ENCODE measurements at places on chromosomes 4 and X.

GRCh38 chr4:1874201-1874600, 3.0 kb downstream of the NSD2 start:
- DNase-seq, result no peak

DNA sequence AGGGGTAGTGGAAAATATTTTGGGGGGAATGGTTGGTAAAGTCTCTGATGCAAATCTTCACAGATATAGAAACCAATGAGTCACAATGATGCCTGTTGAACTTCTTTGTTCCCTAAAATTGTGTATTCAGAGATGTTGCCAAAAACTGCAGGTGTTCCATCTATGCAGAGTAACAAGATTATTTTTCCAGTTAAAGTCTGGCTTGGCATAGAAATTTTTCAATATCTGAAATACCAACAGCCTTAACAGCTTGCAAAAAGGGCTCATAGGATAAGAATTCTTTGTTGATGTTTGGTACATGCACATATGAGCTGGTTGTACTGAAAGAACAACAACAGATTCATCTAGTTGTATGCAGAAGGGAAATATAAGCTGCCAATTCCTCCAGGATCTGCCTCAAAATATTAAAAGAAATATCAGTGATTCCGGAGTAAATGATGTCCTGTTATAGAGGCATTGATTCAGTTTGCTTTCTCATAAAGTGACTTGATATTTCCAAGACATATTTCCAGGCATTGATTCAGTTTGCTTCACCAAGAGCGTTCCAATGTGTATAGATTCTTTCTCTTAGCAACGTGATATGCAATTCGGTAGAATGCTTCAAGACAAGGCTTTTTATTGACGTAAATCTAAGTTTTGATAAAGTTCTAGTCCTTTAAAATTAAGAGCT, 564.4 kb downstream of the TMA16 start:
- no peak for DNase-seq

DNA sequence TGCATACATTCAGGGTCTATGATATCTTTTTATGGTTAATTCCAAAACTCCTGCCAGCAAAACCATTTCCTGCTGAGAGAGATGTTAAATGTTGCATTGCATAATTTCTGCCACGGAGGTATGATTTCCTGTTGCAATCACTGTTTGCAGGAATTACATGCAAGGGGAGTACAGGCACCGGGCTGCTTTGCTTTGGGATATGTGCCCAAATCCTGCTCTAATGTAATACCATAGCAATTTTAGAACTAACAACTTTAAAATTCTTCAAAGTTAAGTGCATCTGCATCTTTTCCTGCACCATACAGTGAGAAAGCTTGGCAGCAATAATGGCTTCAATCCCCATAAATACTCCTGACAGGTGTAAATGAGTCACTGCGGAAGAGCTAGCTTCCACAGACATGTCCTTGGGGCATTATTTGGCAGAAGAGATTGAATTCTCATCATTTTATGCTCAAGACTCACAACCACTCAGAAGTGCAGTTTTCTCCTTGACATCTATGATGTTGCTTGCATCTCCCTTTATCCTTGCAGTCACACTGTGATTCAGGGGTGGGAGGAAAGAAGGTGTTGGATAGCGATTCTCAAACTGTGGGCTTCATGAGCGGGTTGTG, 29.6 kb downstream of the TRIM2 start:
- peak; percentile 93 for DNase-seq

- no peak for DNase-seq
Measured at GRCh38 chrX:12469296-12469695, 321.9 kb upstream of the PRPS2 start.

DNA sequence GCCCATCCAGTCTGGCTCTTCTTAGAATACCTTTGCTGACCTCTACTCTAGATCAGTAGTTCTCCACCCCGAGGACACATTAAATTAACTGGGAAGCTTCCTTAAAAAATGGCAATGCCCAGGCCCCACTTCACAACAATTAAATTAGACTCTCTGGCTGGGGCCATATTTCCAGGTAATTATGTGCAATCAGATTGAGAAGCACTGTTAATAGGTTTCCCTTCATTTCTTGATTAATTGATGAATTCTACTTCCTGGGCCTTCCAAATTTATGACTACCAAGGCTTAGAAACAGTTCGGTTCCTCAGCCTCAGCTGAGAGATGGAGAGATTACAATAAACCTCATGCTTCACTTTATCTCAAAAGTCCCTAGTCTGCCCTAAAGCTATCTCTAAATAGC, 71.7 kb upstream of the LIMCH1 start:
- DNase-seq, result no peak

- no peak for DNase-seq
Measured at GRCh38 chrX:150833454-150834056, 64.9 kb downstream of the CD99L2 start.

DNA sequence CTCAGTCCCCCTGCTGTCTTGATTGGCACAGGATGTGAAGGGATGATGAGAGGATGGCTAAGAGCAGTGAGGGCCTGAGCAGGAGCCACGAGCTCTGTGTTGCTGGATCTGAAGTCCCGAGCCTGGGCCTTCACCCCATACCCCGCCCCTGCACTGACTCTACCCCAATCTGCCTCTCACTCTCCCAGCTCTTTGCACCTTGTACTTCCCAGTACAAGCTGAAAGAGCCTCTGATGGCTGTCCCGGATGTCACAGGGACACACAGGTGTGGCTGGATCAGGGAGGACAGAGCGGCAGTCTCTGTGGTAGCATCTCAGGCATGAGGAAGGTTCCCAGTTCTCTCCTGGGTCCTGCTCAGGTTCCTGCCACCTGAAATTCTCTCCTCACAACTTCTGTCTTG, 103.6 kb downstream of the CHIC2 start:
- DNase-seq, result no peak

- peak; percentile 52 for DNase-seq
Measured at GRCh38 chr4:166435449-166435848, 562.4 kb downstream of the TLL1 start.

DNA sequence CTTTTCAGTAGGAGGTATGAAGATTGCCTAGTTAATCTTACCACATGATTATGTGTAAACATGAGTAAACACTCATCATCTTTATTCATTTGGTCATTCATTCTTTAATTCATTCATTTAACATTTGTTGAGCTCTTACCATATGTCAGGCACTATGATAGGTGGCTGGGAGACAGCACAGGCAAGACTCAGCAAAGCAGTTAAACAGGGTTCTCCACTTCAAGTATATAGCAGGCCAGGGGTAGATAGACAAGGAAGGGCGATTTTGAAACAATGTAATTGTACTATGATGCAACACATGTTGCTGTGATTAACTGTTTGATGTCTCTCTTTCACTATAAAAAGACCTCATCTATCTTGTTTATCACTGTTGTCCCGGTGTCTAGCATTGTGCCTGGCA, 84.3 kb upstream of the GPR101 start:
- DNase-seq, result no peak

DNA sequence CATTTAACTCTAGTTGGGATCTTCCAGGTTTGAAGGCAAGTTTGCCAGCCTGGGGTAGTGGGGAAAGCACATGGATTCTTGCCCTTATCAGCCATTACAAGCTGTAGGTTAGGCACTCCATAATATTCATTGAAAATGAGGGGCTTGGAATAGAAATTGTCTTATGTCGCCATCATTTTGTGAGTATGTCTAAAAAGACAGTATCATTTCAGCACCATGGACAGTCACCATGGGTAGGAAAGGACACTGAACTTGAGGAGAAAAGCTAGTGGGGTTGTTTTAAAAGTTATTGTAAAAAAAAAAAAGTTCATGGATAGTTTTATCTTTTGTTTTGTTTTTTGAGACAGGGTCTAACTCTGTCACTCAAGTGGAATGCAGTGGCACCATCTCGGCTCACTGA, 356.1 kb downstream of the HNRNPD start:
- DNase-seq, result peak; percentile 42

DNA sequence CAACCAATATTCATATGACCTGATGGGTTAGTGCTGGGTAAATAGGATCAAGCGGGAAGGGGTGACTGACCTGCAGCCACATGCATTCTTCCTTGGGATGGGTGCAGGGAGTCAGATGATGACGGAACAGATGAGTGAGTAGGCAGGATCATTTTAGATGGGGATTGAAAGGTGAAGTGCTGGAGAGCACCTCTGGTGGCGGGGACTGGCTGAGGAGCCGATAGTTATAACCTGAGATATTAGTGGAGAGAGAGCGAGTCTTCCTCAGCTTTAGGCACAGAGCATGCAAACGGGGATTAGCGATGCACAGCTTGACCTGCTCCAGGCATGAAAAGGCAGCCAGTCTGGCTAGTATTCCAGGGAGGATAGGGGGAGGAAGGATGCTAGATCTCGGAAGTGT, 99.1 kb downstream of the AFF1 start:
- DNase-seq, result no peak

- no peak for DNase-seq
Measured at GRCh38 chr4:7045961-7046921, 3.1 kb downstream of the TADA2B start.

GRCh38 chrX:40933706-40934425, 151.4 kb upstream of the USP9X start:
- peak; percentile 82 for DNase-seq

- no peak for DNase-seq
Measured at GRCh38 chrX:49117581-49117980, 6.0 kb downstream of the GPKOW start.

- no peak for DNase-seq
Measured at GRCh38 chr4:80116516-80116915, 43.5 kb upstream of the ANTXR2 start.

GRCh38 chr4:168057412-168057811, 34.9 kb upstream of the ANXA10 start:
- no peak for DNase-seq

GRCh38 chrX:71579990-71580380, 1.7 kb downstream of the GCNA start:
- DNase-seq, result no peak

GRCh38 chr4:47536966-47537365, 51.9 kb downstream of the ATP10D start:
- no peak for DNase-seq

DNA sequence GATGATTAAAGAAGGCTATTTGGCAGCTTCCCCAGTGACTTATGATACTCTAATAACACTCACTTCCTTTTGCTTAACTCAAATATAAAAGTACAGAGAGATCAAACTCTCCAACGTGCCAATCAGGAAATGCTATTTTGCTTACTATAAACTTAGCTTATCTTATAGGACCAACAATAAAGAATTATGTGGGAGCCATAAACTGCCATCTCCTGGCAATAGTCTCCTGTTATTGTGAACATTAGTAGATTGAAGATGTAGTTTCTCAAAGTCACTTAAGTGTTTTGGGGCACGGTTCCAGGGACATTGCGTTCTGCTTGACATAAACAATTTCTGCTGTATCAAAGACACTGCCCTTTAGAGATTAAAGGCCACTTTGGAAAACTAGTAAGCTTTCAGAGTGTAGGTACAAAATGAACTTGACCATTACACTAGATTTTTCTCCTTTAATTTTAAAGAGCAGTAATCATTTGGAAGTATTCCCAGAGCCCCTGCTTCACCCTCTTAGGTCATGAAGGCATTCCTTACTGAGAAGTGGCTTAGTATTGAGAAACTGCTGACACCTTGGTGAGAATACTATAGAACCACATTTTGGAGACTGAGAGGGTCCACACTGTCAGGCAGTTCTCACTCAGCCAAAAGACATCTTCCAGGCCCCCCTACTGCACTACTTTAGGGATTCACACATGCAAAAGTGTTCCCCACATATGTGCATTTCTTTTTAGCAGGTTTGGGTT, 51.9 kb downstream of the MAOA start:
- DNase-seq, result peak; percentile 19

DNA sequence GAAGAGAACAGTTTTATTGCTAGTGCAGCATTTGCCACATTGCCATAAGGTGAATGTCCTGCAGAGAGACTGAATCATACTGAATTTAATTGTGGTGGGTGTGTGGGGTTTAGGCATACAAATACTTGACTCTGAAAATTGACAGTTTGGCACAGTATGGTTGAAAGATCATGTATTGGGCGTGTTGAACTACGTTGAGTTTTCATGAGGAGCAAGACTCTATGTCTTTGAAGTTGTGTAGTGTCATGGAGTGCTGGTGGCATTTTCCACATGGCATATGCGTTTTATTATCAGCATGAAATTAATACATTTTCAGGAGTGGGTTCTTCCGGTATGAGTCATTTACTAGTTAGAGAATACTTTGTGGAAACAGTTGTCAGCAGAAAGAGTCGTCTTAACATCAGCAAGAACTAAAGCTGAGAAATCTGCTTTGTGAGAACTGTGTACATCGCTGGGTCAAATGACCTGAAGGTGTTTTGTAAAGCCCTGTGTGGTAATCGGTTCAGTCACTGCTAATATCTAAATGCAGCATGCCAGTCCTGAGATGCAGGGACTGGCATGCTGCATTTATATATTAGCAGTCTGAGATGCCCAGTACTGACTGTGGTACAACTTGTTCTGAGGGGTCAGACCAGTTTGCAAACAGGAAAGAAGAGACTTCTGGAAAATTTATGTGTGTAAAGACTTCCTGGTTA, 50.3 kb downstream of the ARHGAP10 start:
- DNase-seq, result peak; percentile 43

- DNase-seq, result peak; percentile 9
Measured at GRCh38 chrX:42694260-42694815, 83.6 kb downstream of the PPP1R2C start.

DNA sequence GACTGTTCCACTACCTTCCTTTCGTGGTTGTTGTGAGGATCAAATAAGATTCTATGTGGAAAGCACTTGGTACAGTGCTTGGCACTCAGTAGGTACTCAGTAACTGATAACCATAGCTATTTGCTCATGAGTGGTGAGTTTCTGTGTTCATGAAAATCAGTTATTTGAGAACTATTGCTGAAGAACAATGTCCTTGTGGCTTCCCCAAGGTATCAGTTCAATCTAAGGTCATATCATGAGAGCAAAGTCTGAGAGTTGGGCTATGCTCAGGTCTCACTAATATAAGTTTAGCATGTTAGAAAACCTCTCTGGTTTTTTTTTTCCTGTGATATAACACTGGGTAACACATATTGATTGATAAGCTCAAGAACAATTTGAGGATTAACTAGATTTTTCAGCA, 147.8 kb downstream of the GRIA3 start:
- no peak for DNase-seq

- DNase-seq, result no peak
Measured at GRCh38 chr4:144531841-144532240, 114.1 kb upstream of the HHIP start.

DNA sequence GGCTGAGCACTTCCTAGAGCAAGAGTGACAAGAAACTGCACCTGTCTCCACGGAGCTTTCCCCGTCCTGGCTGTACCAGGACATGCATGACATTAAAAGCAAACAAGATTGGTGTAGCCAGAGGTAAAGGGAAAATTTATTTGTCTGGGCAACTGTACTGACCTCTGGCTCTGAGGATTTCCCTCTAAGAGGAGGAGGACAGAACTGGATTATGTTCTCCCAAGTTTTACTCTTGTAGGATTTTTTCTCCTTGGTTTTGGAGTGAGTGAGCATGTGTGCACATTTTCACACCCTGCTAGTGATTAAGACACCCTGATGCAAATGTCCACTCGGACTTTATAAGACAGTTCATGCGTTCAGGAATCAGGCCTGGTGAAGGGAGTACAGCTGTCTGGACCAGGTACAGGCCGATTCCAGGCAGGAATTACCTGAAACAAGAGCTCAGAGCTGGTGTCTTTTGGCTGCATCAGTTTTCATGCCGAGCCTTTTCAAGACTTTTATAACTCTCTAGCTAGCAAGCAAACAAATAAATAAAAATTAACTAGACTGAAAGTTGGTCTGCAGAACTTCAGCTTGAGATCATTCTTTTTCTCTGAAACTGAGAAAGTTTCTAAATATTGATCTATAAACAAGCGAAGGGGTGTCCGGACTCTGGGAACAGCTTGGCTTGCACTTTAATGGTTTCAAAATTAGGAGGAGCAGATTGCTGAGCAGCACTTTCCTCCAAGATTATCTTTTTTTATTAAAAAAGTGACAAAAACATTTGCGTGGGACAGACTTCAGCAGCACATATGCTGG, 51.3 kb upstream of the SPRY1 start:
- no peak for DNase-seq

GRCh38 chr4:155025762-155026457, 182.5 kb upstream of the NPY2R start:
- DNase-seq, result no peak
